ENCODE measurements at places on chromosomes 5 and 9. TPM values are rescaled to one million over a fixed set of nuclear protein-coding genes. Genes with fewer than 3 reads are reported as not detected.

STKLD1 gene
- total RNA-seq: 1.5 TPM

IGFBPL1 gene
- total RNA-seq: not detected

GRCh38 chr9:79984429-79985067, 412.8 kb downstream of the TLE4 start:
- no peak overlapping the region for H3K27ac ChIP-seq
- H3K27me3 ChIP-seq: no peaks in the 10 kb centered on the region
- H3K36me3 ChIP-seq: no peaks in the 10 kb centered on the region
- H3K4me3 ChIP-seq: no peak overlapping the region
- H3K4me1 ChIP-seq: no peaks in the 10 kb centered on the region

LAMC3 gene
- 0.05 TPM for total RNA-seq

- H3K4me1 ChIP-seq: peaks cover 86% of the 10 kb centered on the region
- H3K4me3 ChIP-seq: no peak overlapping the region
- DNase-seq: no peak
- H3K27ac ChIP-seq: no peak overlapping the region
- no peaks in the 10 kb centered on the region for H3K27me3 ChIP-seq
- peaks cover 6% of the 10 kb centered on the region for H3K36me3 ChIP-seq
Observed at GRCh38 chr5:132389585-132390286, 20.2 kb downstream of the SLC22A5 start.

Measured in activated T-helper 1 cell treated with anti-CD3 and anti-CD28 coated beads, Interleukin-12 subunit alpha, Interleukin-12 subunit beta, Interleukin-2, Interleukin-4 antibody, amounts not matched to agents 30 ng/mL and 10 ng/mL and 1 ng/mL, durations not matched to agents 14 hours and 24 hours and 36 hours (primary cell).